Heart right ventricle (tissue), 16 donors: ENCODE measurements at places on chromosomes 2 and 18. TPM values are rescaled to one million over a fixed set of nuclear protein-coding genes. Genes with fewer than 3 reads are reported as not detected.

SLC4A5 gene
- total RNA-seq = 1.7 TPM

IFT172 gene
- total RNA-seq = 15.7 TPM

HRH4 gene
- total RNA-seq = not detected

CPO gene
- total RNA-seq = 0.35 TPM

UGT1A3 gene
- total RNA-seq = not detected

CTLA4 gene
- total RNA-seq = 1.0 TPM

MARCO gene
- 1.0 TPM for total RNA-seq

TMEM247 gene
- total RNA-seq = not detected

COPS7B gene
- 17.2 TPM for total RNA-seq

LOXHD1 gene
- total RNA-seq = 0.42 TPM

MAP3K19 gene
- not detected for total RNA-seq

PFN4 gene
- 0.79 TPM for total RNA-seq

LCT gene
- not detected for total RNA-seq

DNAH7 gene
- 0.44 TPM for total RNA-seq

COL4A4 gene
- total RNA-seq = 7.4 TPM

REG1A gene
- total RNA-seq = not detected
